ENCODE measurements at places on chromosomes 16 and 17.

- no peak for DNase-seq
Observed at GRCh38 chr16:2914233-2914632, 2.5 kb downstream of the FLYWCH1 start.

GRCh38 chr16:569445-570254 is at the start of gene PIGQ:
Gene PIGQ (plus strand): TSS chr16:569968. CDS start chr16:574075, 4,107 bp downstream.
- peak; percentile 42 for DNase-seq

DNA sequence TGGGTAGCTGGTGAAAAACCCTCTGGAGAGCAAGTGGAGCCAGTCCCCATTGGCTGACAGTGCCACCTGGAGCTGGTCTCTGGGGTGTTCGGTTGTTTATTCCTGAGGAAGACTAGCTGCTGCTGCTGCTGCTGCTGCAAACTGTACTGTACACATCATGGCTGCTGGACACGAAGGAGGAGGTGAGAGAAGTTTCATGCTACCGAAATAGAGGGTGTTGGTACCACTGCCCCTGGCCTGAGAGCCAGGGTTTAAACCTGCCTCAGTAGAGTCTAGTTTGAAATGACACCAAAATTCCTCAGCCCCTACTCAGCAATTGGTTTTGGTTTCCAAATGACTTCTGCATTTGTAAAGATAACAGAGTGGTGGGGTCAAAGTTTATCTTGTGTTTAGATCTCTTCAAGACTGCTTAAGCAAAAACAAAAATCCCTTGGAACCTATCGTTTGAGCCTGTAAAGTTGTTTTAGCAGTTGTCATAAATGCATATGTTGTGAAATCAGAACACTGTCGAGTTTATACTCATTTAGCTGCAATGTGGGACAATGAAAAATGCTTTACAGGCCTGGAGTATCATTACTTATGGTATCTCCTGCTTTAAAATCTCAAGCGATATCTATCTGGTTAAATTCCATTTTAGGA is 40.8 kb downstream of the CYB5B start:
- no peak for DNase-seq

DNA sequence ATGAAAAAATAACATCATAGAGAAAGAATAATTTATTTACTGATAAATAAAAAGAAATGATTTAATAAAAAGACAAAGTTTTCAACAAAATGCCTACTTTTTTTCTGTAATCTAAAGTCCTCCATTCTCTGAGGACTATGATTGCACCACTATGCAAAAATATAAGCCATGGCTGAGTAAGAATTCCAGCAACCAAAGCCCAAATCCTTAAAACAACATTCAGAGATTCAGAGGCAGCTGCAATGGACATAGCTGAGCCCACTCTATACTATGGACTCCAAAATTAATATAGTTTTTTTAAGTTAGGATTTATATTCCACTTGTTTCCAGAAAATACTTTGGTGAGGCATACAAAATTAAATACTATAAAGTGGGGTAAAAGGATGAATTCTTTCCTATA is 169.5 kb upstream of the C17orf78 start:
- DNase-seq = no peak

- no peak for DNase-seq
Observed at GRCh38 chr16:3997231-3997841, 116.8 kb upstream of the CREBBP start.

GRCh38 chr16:1637526-1637925 is 25.4 kb downstream of the CRAMP1 start:
- no peak for DNase-seq

GRCh38 chr16:84323606-84324005 is 28.9 kb downstream of the WFDC1 start:
- no peak for DNase-seq

- DNase-seq = peak; percentile 61
Observed at GRCh38 chr17:10295728-10296343, 77.0 kb downstream of the MYH13 start.

DNA sequence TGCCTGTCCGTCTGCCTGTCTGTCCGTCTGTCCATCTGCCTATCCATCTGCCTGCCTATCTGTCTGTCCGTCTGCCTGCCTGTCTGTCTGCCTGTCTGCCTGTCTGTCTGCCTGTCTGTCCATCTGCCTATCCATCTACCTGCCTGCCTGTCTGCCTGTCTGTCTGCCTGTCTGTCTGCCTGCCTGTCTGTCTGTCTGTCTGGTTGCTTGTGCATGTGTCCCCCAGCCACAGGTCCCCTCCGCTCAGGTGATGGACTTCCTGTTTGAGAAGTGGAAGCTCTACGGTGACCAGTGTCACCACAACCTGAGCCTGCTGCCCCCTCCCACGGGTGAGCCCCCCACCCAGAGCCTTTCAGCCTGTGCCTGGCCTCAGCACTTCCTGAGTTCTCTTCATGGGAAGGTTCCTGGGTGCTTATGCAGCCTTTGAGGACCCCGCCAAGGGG is 5.6 kb downstream of the GCGR start:
- no peak for DNase-seq

GRCh38 chr16:88527186-88527936 is 42.8 kb upstream of the ZC3H18 start:
- DNase-seq = peak; percentile 25

DNA sequence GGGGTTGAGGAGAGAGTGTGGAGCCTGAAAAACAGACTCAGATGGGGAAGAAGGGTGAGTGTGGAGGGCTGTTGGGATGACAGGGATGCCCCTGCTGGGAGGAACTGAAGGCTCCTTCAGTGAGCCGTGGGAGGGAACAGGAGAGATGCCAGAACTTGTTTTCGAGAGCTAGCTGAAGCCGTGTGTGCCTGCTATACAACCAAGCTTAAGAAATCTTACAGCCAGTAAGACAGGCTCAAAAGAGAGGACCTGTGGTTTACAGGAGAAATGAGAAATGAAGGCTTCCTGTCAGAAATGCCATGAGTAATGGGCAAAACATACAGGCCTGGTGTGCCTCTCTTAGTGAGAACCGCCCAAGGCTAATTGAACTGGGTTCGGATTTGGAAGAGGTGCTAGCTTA is 99.6 kb downstream of the SPACA3 start:
- DNase-seq = no peak

- DNase-seq = no peak
Observed at GRCh38 chr17:57077000-57077399, 8.0 kb upstream of the AKAP1 start.

DNA sequence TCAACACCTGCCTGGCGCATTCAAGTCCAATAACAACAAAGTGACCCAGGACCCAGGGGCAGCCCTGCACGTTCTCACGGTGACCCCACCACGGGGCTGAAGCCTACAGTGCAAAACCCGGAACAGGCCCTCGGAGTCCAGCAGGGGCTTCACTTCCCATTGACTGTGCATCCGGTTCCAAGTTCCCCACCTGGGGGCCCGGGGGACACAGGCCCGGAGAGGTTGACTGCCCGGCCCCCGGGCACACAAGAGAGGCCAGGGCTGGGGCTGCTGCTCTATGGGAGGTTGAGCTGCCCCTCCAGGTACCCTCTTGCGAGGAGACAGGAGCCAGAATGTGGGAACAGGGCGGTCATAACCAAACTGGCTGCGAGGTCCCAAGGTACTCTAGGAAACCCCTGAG is 31.3 kb downstream of the ENGASE start:
- DNase-seq = no peak

DNA sequence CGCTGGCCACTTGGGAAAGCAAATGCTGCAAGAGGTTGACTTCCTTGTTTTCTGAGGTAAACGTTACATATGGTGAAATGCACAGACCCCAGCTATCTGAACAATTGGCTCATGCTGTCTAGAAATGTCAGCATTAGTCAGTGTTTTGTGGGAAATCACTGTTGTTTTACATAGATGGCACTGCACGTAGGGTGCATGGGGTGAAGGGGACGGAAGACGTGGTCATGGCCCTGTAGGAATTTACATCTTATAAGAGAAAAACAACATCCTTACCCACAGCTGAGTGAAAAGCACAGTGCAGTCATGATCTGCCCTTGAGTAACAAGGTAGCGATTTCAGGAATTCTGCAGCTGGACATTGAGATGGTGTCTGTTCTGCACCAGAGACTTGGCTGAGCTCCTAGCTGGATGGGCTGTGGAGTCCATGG is 15.2 kb downstream of the RPTOR start:
- no peak for DNase-seq

DNA sequence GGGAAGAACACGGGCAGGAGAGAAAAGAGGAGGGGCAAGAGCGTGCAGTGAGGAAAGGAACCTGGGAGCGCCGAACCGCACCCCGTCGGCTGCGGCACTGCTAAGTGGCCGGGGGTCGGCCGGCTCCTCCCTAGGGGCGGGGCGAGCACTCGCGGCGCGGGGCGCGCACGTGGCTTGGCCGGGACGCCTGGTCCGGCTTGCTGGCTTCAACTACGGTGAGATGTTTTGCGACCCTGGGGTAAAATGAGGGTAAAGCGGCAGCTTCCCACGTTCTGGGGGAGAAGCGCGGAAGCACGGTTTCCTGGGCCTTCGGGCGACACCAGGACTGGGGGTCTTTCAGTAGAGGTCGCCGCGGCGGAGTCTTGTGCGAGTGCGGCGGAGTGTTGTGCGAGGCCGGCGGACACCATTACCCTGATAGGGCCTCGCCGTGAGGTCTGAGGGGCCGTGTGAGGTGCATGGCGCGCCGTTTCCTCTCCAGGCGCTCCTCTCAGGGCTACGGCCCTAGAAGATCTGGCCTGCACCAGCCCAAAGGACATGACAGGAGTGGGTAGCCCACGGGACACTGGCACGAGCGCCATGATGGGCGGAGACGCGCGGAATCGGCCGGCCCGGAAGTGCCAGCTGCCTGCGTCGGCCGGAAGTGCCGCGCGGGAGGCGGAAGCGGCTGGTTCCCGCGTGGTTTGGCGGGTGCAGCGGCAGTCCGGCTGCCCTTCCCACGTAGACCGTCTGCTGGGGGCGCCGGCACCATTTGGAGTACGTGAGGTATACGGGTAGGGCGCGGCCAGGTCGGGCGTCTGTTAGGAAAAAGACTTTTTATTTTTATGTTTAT is at the start of the genes MYO19 and PIGW:
MYO19 (minus strand) TSS at position 29 of the 829 bp plus-strand sequence. CDS start 2,330 bp downstream, outside the sequence.
PIGW (plus strand) TSS at position 148 of the 829 bp plus-strand sequence. CDS start 2,115 bp downstream, outside the sequence.
- peak; percentile 79 for DNase-seq

DNA sequence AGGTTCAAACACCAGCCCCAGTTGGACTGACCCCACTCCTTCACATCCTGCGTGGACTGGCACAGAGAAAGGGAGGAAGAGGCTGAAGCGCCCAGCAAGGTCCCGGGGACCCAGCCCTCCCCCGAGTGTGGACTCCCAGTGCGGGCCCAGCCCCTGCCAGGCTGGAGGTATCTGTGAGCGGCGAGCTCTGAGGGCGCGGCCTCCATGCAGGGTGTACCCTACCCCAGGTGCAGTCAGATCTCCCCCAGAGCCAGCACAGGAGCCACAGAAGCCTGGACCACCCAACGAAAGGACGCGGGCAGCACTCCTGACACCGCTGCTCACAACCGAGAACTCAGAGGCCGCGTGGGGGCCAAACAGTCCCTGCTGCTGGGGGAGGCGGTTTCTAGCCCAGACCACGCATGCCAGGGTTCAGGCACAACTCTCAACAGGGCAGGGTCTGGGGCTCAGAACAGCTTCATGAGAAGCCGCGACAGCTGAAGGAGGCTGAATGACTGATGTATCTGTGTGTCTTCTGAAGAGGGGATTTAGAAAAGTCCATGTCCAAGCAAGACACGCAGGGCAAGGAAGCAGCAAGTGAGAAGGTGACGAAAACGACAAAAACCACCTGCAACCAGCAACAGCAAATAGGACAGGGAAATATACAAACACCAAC is 8.5 kb downstream of the SLC38A10 start:
- DNase-seq = no peak

DNA sequence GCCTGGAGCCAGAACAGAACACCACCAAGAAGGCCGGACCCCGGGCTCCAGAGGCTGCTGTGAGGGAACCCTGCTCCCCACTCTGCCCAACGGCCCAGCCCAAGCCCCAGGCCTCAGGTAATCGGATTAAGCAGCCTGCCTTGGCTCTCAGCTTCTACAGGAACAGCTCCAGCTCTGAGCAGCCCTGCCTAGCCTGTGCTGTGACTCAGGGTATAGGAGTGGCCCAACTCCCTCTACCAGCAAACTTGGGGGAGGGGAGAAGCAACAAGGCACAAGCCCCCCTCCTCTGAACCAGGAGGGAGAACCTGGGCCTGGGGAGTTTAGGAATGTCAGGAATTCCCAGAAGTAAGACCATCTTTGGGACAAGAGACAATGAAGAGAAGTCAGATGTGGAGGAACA is 849 bp upstream of the SOX15 start:
- DNase-seq = no peak

GRCh38 chr16:14357328-14357727 is 272.7 kb downstream of the PARN start:
- no peak for DNase-seq

GRCh38 chr16:78483124-78483992 is 383.9 kb downstream of the WWOX start:
- no peak for DNase-seq

GRCh38 chr16:10114409-10114808 is 67.8 kb downstream of the GRIN2A start:
- DNase-seq = no peak

GRCh38 chr16:79926451-79927205 is 326.1 kb upstream of the MAF start:
- DNase-seq = no peak

- no peak for DNase-seq
Observed at GRCh38 chr17:80751946-80752581, 207.4 kb downstream of the RPTOR start.

- no peak for DNase-seq
Observed at GRCh38 chr16:78252757-78253156, 153.3 kb downstream of the WWOX start.

GRCh38 chr17:19333736-19334290 is 28.7 kb downstream of the B9D1 start:
- DNase-seq = no peak

GRCh38 chr16:1511662-1512569 is 18.8 kb downstream of the TELO2 start:
- no peak for DNase-seq

- DNase-seq = no peak
Observed at GRCh38 chr17:64496348-64496785, 487 bp downstream of the POLG2 start.

DNA sequence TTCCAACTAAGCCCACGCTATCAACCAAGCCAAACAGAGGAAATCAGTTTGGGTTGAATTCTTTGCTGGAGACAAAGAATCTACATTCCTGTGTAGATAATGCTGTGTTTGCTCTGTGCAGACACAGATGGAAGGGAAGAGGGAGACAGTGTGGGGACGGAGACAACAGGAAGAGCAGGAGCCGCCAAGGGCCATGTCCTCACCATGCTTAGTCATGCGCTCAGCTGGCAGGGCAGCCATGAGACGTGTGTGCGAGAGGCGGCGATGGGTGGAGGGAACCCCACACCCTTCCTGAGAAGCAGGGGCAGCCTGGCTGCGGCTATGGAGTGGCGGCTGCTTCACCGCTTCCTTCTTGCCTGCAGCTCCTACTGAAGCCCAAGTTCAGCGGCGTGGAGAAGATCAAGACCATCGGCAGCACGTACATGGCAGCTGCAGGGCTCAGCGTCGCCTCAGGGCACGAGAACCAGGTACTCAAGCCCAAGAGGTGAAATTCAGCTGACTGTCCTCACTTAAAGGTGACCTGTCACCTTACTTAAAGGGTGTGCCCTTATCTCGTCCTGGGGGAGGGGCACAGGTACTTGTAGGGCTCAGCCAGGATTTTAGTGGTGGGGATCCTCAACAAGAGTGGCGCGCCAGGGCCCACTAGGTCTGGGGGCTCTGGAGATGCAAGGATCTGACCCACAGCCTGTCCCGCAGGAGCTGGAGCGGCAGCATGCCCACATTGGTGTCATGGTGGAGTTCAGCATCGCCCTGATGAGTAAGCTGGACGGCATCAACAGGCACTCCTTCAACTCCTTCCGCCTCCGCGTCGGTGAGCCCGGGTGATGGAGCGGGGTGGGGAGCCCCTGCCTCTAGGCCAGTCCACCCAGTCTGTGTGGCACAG is 47.5 kb downstream of the ADCY7 start:
- peak; percentile 24 for DNase-seq

All from hippocampal formation (tissue), 2 donors.